Hematopoietic multipotent progenitor cell treated with erythropoietin and hydrocortisone succinate and interleukin-3 and kit ligand, for 6 days (in vitro differentiated cells): ENCODE measurements at places on chromosomes 6 and 20.

DNA sequence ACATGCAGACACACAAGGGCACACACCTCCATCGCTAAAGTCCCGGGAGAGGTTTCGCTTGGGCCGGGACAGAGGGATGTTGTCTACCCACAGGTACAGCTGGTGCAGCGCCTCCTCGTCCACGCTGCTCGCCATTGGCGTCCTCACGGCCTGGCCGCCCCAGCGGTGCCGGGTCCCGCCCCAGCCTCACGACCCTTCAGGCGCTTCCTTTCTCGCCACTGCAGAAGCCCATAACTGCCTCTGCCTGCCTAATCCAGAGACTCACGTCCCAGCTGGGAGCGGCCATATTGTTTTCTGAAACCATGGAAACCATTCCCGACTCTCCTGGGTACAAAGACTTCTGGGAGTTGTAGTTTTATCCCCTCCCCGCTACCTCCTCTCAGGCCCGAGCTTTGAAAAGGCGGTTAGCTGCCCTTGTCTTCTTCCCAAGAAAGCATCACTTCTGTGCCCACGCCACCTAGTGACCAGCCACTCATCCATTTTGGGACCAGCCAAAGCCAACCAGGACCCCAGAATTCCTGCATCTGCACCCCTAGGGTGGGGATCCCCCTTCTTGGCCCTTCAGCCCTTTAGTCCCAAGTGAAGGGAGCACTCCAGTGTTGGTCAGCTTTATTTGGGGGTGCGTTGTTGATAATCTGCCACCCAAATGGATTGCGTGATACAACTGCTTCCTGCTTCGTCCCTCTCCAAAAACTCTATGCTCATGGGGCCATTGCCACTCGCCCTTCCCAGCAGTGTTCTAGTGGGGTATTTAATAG is at the start of gene SPEF1:
SPEF1 (minus strand) TSS at position 296 of the 758 bp plus-strand sequence; CDS start at position 135, 161 bp downstream.
- DNase-seq = peak; percentile 96

DNA sequence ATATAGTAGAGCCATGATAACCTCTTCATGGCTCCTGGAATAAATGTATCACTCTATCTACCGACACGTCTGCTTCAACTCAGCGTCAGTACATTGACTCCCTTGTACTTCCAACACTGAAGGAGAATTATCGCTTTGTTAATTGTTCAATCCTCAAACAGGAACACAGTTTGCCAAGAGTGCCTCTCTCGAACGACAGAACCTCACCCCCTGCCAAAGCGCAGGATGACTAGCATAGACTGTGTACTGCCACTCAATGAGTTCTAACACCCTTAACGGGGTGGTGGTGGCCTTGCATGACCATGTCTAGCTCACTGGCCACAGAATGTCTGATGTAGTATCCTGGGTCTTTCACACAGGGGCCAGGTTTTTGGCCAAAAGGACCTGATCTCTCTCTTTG is 81.4 kb upstream of the HEY2 start:
- DNase-seq = no peak

DNA sequence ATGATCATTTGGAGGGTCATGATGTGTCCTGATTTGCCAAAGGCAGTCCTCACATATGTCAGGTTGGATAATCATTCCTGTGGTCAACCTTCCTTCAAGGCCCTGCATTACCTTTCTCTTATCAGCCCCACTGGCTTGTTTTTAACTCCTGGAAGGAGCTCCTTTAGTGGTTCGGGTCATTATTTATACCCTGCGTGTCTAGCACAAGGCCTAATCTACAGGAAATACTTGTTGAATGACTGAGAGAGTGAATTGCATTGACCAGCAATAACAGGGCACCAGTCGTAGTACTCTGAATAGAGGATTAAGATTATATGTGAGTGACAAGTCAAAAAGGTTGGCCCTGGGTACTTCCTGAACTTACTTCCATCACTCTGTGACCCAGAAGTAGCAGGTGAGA is 4.5 kb downstream of the HIVEP2 start:
- DNase-seq = peak; percentile 33

DNA sequence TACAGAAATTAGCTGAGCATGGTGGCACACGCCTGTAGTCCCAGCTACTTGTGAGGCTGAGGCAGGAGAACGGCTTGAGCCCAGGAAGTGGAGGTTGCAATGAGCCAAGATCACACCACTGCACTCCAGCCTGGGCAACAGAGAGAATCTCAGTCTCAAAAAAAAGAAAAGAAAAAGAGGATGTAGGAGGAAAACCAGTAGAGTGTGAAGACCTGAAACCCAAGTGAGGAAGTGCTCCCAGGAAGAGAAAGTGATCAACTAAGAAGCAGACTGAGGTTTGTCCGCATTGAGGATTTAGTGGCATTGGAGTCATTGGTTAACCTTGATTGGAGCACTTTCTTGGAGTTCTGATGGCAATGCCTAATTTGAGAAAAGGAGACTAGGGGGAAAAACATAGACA is 20.6 kb upstream of the TASP1 start:
- no peak for DNase-seq

- DNase-seq = no peak
Measured at GRCh38 chr6:98529364-98529763, 305.0 kb upstream of the POU3F2 start.

DNA sequence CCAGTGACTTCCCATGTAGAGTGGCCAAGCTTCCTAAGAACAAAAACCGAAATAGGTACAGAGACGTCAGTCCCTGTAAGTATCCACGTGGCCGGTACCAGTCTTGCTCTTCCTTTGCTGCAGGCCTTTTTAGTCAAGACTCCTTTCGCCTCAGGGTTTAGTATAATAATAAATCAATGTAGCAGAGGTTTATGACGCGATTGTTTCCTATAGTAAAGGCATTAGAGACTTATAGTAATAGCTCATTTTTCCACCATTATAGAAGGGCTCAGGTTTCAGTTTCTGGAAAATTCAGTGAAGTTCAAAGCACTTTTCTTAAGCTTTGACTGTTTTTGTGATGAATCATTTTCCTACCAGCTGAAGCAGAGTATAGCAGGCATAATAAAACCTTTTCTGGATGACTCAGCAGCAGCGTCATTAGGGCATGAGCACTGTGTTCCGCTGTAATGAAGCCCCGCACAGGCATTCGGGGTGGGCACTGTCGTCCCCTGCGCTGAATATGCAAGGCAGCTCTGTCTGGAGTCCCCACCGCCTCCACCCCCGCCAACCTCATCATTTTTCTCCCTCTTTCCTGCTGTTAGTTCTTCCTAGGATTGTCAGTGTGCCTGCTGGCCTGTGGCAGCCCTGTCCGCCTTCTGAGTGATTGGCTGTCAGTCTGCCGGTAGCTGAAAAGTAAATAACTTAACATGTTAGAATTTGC is 51.3 kb downstream of the PTPN1 start:
- DNase-seq = no peak

DNA sequence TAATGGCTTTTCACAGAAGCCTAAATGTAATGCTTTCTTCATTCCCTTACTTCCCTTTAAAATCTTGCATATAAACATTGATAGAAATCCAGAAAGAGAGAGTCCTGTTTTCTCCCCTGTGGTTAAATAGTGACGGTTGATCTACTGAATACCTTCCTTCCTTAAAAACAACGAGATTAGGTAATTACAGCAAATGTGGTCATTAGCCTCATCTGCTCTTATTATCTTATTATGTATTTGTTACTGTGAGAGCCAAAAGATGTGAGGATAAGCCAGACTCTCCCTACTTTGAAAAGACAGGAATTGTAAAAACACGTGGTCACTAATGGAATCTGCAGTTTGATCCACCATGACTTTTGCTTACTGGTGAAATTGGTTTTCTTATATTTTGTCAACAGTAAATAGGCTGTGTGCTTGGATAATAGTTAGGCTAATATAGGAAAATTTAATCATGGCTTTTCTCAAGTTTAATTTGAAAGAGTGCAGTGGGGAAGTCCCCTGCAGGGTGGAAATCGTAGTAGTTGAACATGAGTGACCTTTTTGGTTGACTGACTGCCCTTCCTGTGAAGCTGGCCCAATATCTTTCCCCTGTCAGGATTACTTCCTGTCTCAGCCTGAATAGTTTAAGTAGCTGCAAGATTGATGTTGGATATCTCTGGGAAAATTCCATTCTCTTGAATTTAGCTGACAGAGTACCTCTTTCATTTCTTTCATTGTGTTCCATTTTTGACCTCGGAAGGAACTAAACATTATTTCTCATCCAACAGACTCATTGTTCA is 62.8 kb downstream of the JARID2 start:
- no peak for DNase-seq

GRCh38 chr6:4336084-4336483 is 200.7 kb upstream of the ECI2 start:
- no peak for DNase-seq

DNA sequence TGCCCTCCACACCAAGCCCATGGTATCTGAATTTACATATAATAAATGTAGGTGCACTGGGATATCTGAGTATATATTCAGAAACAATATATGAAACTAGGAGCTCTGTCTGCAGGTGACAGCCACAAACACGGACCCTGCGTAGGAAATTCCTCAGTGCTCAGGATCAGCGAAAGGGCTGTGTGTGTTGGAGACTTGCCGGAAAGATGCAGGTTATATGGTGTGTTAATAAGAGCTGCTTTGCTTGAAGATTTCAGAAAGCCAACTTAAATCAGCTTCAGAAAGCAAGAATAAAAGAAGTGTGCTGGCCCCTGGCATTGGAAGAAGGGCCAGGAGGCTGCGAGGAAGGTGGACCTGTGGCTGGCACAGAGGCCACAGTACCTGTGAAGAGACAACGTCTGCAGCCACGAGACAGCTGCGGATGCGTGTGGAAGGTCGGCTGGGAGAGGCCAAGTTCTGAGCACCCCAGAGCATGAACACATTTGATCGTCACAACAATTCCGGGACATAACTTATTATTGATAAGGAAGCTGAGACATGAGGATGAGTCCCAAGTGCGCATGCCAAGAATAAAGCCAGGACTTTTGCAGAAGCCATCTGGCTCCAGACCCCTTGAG is 183.2 kb downstream of the DLL1 start:
- no peak for DNase-seq

- DNase-seq = peak; percentile 84
Measured at GRCh38 chr6:143427109-143427817, 23.2 kb downstream of the ADAT2 start.

- no peak for DNase-seq
Measured at GRCh38 chr6:132733814-132734213, 20.0 kb upstream of the VNN1 start.

DNA sequence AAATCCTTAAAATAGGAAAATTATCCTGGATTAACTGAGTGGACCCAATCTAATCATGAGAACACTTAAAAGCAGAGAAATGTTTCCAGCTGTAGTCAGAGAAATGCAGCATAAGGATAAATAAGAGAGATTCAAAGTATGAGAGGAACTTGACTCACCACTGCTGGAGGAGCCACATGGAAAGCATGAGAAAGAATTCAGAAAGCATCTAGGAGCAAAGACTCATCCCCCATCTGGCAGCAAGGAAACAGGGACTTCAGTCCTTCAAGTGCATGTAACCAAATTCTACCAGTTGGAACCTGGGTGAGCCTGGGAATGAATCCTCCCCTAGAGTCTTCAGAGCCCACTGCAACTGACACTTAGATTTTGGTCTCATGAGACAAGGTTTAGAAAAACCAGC is 33.7 kb downstream of the RNF146 start:
- no peak for DNase-seq

DNA sequence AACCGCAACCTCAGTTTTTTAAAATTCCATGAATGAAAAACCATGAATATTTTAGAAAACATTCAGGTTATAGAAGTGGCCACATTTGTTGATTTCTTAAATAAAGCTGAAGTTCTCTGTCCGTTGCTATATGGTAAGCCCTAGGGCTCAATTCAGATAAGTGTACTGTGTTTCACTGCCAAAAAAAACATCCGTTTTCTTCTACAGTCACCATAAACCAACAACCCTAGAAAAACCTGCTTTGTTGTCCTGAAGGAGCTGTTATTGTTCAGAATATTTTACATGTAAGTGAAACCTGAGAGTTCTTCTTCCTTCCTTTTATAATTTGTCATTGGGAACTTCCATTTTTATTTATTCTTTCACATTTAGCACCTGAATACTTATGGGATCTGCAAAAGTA is 274.1 kb downstream of the TFAP2A start:
- DNase-seq = no peak

DNA sequence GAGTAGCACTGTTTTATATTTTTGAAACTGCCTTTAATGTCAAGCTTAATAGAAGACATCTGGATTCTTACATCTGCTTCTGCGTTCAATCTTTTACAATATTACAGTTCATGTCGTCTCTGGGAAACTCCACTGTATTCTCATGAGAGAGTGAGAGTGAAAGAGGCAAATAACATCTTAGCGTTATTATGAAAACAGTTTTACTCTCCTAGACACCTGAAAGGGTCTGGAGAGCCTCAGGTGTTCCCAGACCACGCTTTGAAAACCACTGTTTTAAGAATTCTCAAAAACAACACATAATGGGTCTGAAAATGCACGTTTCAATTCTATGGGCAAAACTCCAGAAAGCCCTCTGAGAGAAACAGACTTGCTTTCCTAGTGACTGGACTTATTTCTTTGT is 63.3 kb downstream of the ARHGAP18 start:
- no peak for DNase-seq

GRCh38 chr6:41892921-41893564 is 2.1 kb downstream of the USP49 start:
- DNase-seq = peak; percentile 37

- DNase-seq = no peak
Measured at GRCh38 chr20:61949363-61949713, 116.3 kb downstream of the TAF4 start.

DNA sequence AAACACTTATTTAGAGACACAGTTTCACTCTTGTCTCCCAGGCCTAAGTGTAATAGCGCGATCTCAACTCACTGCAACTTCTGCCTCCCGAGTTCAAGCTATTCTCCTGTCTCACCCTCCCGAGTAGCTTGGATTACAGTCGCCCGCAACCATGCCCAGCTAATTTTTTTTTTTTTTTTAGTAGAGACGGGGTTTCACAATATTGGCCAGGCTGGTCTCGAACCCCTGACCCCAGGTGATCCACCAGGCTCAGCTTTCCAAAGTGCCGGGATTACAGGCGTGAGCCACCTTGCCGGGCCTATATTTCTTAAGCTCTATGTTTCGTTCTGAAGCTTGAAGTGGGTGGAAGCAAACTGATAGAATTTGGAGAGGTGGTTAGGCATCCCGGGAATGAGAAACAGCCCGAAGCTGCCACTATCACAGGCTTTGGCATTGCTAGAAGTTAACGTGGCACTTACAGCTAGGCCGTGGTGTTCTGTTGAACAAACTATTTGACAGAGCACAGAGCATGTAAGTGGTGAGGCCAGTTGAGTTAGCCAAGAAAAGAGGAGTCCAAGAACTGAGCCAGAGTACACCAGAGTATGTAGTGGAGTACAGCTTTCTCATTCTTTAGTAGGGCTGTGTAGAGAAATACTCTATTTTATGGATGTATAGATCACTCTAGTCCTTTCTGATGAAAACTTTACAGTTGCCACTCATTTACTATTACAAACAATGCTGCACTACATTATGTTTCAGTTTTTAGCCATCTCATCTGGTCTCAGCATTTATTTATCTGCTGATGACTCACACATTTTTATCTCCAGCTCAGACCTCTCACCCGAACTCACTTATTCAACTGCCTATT is 62.0 kb upstream of the HFE start:
- peak; percentile 89 for DNase-seq

GRCh38 chr6:32889533-32889932 is 35.5 kb downstream of the PSMB9 start:
- DNase-seq = no peak

GRCh38 chr20:11067359-11067758 is 393.6 kb upstream of the JAG1 start:
- no peak for DNase-seq

GRCh38 chr6:156028335-156029131 is 572.9 kb upstream of the NOX3 start:
- peak; percentile 15 for DNase-seq

- no peak for DNase-seq
Measured at GRCh38 chr6:141057761-141058160, 1075.0 kb upstream of the GJE1 start.

GRCh38 chr20:53878262-53879047 is 191.9 kb downstream of the BCAS1 start:
- no peak for DNase-seq
